ENCODE measurements at places on chromosomes 3 and 15.

DNA sequence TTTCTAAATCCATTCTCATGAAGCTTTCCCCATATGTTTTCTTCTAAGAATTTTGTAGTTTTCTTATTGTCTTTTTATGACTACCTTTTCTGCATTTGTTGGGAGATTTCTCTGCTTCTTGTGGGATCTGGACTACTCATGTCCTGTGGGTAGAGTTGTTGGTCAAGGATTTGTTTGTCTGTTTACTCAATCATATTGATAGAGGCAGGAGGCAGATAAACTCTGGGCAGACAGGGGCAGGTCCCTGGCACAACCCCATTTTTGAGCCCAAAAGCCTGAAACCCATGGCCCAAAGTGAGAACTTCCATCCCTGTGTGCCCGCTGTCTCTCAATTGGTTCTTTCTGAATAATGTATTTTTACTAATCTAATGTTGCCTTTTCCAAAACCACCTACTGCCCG is 12.3 kb downstream of the PGBD4 start:
- no peak for DNase-seq

DNA sequence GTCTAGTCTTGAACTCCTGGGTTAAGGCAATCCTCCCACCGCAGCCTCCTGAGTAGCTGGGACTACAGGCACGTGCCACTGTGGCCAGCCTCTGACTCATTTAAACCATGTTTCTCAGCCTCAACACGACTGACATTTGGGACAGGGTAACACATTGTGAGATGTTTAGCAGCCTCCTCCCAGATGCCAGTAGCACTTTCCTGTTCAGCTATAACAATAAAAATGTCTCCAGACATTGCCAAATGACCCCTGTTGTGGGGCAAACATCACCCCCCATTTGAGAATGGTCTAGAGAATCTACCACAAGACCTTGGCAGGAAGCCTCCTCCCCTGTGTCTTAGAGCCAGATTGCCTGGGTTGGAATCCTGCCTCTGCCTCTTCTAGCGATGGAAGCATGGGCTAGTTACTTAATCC is 8.4 kb downstream of the TMEM40 start:
- DNase-seq = peak; percentile 5

GRCh38 chr3:41265011-41265545 is 65.8 kb downstream of the CTNNB1 start:
- no peak for DNase-seq

DNA sequence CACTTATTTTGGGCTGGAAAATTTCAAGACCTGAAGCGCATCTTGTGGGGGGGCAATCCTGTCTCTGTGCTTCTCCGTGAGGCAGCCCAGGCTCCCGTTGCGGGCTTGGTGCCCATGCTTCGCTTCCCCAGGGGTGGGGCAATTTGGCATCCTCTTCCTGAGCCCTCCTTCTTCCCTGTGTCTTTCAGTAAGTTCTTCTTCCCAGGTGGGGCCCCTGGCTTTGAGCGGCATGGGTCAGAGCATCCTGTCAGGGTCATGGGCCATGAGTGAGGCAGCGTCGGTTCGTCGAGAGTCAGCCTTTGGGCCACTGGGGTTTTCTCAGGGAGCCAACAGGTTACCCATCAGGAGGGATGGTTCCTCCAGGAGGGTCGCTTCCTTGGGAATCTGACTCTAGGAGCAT is 200.7 kb downstream of the UBE3A start:
- DNase-seq = no peak

DNA sequence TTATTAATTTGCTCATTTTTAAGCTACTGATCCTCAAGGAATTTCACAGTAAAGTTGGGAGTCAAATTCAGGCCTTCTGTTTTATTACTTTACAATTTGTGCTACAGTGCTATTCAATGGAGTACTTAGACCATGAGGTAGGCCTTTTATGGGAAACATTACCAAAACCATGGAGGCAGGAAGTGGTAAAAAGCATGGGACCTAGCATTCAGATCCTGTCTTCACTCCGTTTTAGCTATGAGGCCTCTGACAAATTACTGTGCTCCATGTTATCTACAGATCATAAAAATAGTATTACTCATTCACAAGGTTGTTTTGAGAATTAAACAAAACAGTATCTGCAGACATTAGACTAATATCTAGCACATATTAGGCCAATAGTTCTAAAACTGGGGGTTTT is 140.6 kb upstream of the SLITRK3 start:
- no peak for DNase-seq

DNA sequence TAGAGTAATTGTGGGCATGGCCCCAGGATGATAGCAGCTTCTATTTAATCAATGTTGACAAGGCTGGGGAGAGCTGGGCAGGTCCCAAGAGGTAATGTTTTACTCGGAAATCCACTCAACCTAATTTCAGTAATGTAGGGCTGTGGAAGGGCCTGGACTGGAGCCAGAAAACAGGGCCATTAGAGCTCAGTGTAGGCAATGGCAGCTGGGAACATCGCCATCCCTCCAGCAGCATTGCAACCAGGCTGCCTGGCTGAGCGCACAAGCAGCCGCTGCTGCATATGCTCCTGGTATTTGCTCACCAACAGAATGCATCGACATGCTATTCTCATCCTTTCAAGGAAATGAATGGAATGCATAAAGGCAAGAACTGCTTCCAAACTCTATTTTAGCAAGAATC is 90.0 kb downstream of the GAP43 start:
- no peak for DNase-seq

- DNase-seq = no peak
These were observed 209.9 kb downstream of the ITPR1 start for GRCh38 chr3:4703054-4703480.
